ENCODE measurements at places on chromosomes 5 and 9.

- DNase-seq: no peak
These were observed 72.4 kb upstream of the MPDZ start for GRCh38 chr9:13351778-13352386.

DNA sequence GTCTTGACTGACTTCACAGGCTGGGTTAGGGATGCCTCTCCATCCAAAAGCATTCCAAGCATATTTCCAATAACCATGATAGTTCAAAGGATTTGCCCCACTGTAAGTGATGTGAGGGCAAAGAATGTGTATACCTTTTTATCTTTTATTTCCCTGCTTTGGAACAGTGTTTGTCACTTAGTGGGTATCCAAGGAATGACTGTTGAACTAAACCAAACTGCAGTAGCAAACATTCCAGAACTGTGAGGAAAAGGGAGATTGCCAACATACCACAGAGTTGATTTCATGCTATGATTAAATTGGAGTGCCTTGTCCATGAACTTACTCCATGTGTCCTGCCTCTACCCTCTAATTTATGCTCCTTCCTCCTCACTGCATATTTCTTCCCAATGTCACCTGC is 400.0 kb downstream of the KIAA0825 start:
- no peak for DNase-seq

- DNase-seq: no peak
These were observed 600.1 kb upstream of the RGMB start for GRCh38 chr5:98173334-98173733.

- no peak for DNase-seq
These were observed 298.8 kb downstream of the NR2F1-AS1 start for GRCh38 chr5:93281980-93282772.

DNA sequence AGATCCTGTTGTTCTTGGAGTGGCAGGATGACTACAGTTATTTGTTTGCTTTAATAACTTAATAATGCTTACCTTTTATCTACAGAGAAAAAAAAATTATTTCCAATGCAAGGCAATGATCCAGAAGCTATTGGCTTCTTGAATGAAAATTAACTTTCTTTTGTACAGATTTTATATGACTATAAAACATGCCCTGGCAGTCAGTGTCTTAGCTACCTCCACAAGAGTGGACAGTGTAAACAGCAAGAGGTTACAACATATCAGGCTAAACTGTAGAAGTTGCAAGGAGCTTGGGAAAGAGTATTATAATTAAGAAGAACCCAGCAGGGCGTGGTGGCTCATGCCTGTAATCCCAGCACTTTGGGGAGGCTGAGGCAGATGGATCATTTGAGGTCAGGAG is 49.1 kb downstream of the BNC2 start:
- no peak for DNase-seq

DNA sequence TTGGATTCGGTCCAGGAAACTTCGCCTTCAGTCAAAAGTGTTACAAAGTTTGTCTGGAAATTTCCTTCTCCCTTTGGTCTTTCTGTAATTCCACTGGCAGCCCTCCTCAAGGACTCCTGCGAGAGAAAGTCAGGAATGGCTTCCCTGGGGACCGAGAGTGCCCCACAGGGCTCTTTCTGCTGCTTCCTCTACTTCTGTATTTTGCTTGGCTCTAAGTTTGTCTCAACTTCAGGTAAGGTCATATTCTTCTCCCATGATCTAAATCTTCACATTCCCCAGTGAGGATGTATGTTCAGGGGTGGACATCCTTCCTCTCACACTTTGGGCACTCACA is 10.3 kb upstream of the RIOK2 start:
- DNase-seq: no peak

DNA sequence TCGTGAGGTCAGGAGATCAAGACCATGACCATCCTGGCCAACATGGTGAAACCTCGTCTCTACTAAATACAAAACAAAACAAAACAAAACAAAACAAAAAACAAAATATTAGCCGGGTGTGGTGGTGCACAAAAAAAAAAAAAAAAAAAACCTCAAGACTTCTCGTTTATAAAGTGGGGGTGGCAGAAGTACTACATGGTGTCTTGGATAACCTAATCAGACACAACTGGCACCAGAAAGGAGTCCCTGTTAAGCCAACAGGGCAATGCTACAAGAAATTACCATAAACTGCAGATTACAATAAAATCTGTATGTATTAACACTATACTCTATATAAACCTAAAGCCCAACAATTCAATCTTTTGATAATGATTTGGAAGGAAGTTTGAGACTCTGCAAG is 50.0 kb downstream of the SERINC5 start:
- no peak for DNase-seq

GRCh38 chr5:34656001-34656699 is at the start of gene RAI14:
Gene RAI14, plus strand, starts transcription at chr5:34656328. Its CDS starts 30,592 bp downstream, at chr5:34686920.
- DNase-seq: peak; percentile 79

DNA sequence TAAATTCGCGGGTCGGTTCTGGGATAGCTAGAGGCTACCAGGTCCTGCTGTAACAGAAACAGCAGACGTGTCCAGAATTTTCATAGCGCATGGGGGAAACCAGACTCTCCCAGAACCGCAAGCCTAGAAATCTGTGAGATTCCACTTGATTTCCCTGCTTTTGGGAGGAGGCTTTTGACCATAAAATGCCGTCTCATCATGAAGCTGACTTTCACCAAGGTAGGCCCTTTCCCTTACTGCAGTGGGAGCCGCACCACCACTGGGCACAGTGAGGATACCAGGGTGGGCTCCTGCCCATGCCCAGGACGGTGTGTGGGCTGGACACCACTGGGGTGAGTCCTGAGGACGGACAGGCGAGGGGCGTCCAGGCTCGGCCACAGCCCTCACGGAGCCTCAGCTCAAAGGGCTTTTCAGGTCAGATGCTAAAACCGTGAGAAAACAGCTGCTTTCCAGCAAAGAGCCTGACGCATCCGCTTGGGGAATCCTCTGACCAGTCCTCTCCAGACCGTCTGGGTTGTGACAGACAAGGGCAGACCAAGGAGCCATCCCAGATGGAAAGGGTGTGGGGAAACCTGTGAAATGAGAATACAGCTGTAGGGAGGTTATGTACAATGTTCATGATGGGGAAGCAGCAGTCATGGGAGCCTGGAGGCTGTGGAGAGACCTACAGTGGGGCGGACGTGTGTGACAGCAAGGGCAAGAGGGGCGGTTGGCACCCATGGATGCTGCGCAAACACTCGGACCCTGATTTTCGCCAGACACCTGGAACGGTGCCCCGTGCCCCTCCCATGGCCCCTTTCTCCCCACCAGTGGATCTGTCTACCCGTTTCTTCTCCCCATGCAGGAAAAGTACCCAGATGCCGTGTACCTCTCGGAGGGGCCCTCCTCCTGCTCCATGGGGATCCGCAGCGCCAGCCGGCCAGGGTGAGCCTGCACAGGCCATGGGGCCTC is 59.2 kb downstream of the IPPK start:
- no peak for DNase-seq

- DNase-seq: no peak
These were observed 37.1 kb upstream of the TDRD7 start for GRCh38 chr9:97374811-97375210.

- DNase-seq: no peak
These were observed 87.3 kb upstream of the ZNF618 start for GRCh38 chr9:113788616-113789330.

DNA sequence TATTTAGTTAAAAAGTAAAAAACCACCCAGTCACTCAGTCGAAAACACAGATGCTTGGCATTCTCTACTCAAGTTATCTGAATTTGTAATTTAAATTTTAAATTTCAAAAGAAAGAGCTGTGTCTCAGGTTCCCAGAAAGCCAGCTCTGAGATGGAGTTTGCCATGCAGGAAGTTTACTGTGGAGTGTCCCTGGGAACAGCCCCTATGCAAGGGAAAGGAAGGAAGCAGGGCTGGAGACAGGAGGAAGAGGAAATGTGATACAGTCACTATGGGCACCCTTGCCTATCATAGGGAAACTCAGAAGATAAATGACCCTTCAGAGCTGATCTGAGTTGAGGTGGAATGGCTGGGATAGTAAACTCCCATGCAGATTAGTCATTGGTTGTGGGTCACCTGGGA is 408.8 kb upstream of the ACTBL2 start:
- no peak for DNase-seq

DNA sequence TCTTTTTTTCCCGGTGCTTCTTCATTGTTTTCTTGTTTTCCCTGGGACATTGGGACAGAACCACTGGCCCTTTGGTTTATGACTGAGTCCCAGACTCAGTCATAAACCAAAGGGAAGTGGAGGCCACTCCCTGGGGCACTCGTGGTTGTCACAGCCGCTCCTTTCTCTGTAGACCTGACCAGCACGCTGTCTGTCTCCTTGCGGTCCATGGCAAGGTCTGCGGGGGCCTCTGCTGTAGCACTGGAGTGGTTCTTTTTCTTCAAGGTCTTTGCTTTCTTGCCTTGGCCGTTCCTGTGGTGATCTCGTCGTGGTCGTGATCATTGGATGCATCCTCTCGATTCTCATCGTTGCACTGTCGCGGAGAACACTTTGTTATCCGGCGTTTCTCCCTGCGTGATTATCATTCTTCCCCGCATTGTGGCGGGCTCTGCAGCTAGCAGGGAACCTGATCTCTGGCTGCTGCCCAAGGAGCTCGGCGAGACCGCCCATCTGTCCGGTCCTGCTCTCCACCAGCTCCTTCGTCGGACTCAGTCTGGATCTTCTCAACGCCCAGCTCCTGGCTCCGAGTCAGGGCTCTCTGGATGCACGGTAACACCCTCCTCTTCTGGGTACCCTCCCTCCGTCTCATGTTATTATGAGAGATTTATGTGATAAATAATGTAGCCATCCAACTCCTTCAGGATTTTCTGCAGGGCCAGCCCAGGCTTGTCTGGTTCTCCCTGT is 43.5 kb upstream of the MPDZ start:
- peak; percentile 5 for DNase-seq

DNA sequence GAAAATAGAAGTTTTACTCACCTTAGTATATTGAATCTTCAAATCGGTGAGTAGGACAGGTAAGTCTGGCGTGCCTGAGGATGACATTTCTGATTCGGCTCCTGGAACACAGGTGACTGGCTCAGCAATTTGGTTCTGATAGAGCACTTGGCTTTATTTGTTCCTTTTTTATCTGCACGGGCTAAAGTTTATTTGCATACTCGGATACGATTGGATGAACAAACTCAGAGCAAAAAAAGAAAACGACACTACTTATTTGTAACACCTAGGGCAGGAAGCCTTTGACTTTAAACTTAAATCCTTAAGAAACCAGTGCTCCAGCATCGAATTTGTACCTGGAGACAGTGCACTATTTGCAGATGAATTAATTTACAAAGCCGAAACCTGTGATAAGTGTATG is at the start of gene ALDH1A1:
ALDH1A1 (minus strand) TSS at position 140 of the 400 bp plus-strand sequence; CDS start at position 87, 53 bp downstream.
- no peak for DNase-seq

DNA sequence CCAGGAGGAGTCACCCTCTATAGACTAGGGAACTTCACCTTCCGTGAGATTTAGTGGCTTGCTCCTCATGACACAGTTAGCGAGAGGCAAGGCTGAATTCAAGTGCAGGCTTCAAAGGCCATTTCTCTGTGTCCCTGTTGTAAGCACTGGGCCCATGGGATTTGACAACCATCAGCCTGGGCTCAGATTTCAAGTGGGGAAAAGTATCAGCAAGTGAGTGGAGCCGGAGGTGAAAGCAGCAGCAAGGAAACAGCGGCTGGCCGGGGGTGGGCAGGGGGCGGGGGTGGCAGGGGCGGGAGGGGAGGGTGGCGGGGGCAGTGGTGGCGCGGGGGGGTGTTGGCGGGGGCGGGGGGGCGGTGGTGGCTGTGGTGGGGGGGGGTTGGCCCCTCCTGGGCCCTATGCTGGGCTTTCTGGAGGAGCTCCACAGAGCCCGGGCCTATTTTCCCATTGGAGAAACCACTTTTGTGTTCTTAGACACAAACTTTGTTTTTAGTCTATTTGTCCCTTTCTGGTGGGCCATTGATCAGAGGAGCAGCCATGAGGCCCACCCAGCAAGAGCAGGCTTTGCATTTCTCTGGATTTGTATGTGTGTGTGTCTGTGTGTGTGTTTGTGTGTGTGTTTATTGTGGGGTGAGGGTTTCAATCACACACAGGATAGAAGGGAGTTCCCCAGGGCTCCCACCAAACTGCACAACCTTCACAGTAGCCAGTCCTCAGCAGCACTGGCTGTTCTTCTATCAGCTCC is 165.4 kb upstream of the RAI14 start:
- peak; percentile 68 for DNase-seq

- DNase-seq: no peak
These were observed 112.8 kb downstream of the EMB start for GRCh38 chr5:50328193-50328729.

DNA sequence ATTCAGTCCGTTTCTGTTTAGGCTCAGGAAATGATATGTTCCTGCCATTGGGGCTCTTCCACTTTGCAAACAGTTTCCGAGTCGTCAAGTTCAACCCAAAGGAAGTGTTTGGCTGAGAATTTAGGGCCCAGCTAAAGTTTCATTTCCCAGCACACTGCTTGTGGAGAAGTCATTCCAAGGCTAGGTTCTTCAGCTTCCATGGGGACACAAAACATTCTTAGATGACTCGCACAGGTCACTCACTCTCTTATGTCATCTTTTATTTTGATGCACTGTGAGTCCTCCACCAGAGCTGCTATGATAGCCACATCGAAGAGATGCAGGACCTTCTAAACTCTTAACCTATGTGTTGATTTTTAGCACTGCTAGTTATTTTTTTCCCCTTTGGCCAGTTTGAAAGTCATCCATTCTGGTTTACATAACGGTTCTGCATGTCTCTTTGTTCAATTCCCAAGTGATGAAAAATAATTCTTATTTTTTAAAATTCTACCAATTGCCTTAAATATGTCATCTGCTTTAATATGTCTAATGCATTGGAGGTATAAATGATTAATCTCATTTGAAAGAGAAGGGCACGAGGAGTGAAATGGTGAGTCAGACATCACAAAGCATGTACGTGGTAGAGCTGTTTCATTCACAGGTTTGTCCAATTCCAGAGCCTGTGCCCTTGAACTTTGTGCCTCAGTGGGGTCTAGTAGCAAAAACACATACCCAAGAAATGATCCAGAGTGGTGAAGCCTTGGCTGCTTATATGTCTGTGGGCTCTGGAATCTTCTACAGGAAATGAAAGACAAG is 84.3 kb downstream of the ZNF462 start:
- DNase-seq: no peak

- DNase-seq: no peak
These were observed 98.2 kb downstream of the USP20 start for GRCh38 chr9:129933185-129934040.

DNA sequence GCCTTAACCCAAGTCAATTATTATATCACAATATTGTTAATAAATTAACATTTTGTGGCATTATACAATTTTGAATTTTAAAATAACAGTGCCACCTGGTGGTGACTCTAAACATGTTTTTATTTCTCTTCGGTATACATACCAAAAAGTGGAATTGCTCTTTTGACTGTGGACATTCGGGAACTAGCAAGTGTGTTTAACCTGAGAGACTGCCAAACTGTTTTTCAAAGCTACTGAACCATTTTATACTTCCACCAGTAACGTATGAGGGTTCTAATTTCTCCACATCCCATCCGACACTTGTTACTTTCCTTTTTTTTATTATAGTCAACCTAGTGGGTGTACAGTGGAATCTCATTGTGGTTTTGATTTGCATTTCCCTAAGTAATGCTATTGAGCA is 18.3 kb upstream of the HSDL2 start:
- no peak for DNase-seq

- DNase-seq: no peak
These were observed 13.4 kb upstream of the SLC2A6 start for GRCh38 chr9:133492061-133493021.

GRCh38 chr9:134781591-134782302 is 98.9 kb upstream of the FCN2 start:
- no peak for DNase-seq

GRCh38 chr5:138635265-138635664 is 60.1 kb upstream of the HSPA9 start:
- DNase-seq: peak; percentile 49
